ENCODE measurements at places on chromosomes 6 and 20.

GRCh38 chr6:89479897-89480296 lies 46.9 kb downstream of the ANKRD6 start:
- no peak for DNase-seq
- no peaks in the 10 kb centered on the region for H3K27me3 ChIP-seq
- no peak overlapping the region for H3K27ac ChIP-seq
- no peaks in the 10 kb centered on the region for H3K36me3 ChIP-seq
- no peaks in the 10 kb centered on the region for H3K4me1 ChIP-seq
- no peak overlapping the region for H3K4me3 ChIP-seq

GRCh38 chr20:51062065-51062464 lies 39.2 kb upstream of the KCNG1 start:
- H3K27me3 ChIP-seq, result no peaks in the 10 kb centered on the region
- H3K27ac ChIP-seq, result no peak overlapping the region
- H3K36me3 ChIP-seq, result no peaks in the 10 kb centered on the region

GRCh38 chr6:11833626-11834592 lies 55.3 kb upstream of the ADTRP start:
- H3K27me3 ChIP-seq, result no peaks in the 10 kb centered on the region
- H3K36me3 ChIP-seq, result no peaks in the 10 kb centered on the region
- H3K27ac ChIP-seq, result peak overlapping the region; percentile 13

- H3K27me3 ChIP-seq, result no peaks in the 10 kb centered on the region
- H3K27ac ChIP-seq, result no peak overlapping the region
- no peaks in the 10 kb centered on the region for H3K36me3 ChIP-seq
- H3K4me1 ChIP-seq, result no peaks in the 10 kb centered on the region
- H3K4me3 ChIP-seq, result no peak overlapping the region
- no peak for DNase-seq
Measured at GRCh38 chr6:165794179-165794601, 131.1 kb upstream of the PDE10A start.

DNA sequence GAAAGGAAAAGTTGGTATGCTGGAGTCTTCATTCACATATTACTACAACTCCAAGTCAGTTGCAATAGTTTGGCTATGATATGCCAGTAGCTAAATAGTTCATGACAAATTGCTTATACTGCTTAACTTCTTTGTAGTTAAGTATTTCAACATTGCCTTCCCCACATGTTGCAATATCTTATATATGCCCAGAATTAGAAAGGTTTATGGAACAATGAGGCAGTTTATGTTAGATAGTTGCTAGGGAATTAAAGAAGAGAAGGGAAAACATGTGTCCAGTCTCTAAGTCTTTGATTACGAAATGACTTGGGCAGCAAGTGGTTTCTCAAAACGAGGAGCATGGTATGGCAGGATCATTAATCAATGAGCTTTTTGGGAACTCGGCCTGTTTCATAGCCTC lies 145.8 kb downstream of the PLCB4 start:
- H3K27me3 ChIP-seq, result no peaks in the 10 kb centered on the region
- no peak overlapping the region for H3K4me3 ChIP-seq
- H3K4me1 ChIP-seq, result no peaks in the 10 kb centered on the region
- no peak for DNase-seq
- no peaks in the 10 kb centered on the region for H3K36me3 ChIP-seq

DNA sequence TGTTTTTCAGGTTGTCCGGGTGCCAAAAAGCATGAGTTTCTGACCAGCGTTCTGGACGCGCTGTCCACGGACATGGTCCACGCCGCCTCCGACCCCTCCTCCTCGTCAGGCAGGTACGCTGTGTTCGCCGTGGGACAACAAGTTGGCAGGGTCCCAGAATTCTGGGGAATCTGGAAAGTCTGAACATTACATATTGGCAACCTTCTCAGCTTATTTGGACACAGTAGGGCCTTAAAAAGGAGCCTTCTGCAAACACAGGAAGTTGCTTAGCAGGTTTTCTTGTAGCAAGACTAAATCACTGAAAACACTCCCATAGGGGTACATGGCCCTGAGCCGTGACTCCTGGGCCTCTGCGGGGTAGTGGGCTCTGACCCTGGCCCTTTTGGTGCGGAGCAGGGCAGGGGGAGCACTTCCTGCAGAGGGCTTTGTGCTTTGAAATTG lies 209.7 kb downstream of the SMOC2 start:
- H3K4me3 ChIP-seq, result no peak overlapping the region
- no peak for DNase-seq
- no peaks in the 10 kb centered on the region for H3K27me3 ChIP-seq
- H3K27ac ChIP-seq, result no peak overlapping the region

GRCh38 chr6:169171951-169172350 lies 81.7 kb downstream of the THBS2 start:
- no peaks in the 10 kb centered on the region for H3K36me3 ChIP-seq
- no peaks in the 10 kb centered on the region for H3K27me3 ChIP-seq
- H3K4me1 ChIP-seq, result no peaks in the 10 kb centered on the region

- DNase-seq, result no peak
- H3K4me1 ChIP-seq, result no peaks in the 10 kb centered on the region
- H3K4me3 ChIP-seq, result no peak overlapping the region
- no peaks in the 10 kb centered on the region for H3K27me3 ChIP-seq
- no peaks in the 10 kb centered on the region for H3K36me3 ChIP-seq
Measured at GRCh38 chr6:158408552-158409130, 96.4 kb downstream of the TULP4 start.

DNA sequence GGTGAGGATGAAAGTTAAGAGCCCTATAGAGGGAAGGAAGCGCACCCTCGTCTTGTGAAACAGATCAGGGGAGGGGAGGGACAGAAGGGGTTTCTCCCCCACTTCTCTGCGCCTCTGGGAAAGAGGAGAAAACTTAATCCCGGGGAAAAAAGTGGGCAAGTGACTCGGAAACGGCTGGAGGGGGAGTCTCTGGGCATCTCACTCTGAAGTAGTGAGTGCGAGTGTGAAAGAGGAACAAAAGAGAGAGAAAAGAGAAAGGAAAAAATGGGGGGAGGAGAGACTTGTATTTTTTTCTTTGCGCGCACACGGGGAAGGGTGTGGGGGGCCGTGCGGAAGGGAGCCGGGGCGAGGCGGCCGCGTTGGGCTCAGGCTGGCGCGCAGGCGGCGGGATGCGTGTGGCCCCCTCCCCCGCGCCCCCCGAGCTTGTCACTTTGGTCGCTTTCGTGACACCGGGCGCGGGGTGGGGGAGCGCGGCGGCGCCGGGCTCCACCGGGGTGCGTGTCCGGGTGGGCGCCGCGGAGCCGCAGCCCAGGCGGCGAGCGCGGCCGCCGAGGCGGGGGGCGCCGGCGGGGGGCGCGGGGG lies 454 bp downstream of the L3MBTL3 start:
- no peaks in the 10 kb centered on the region for H3K27me3 ChIP-seq
- H3K36me3 ChIP-seq, result no peaks in the 10 kb centered on the region
- peak overlapping the region; percentile 71 for H3K4me3 ChIP-seq
- peak overlapping the region; percentile 60 for H3K27ac ChIP-seq
- H3K4me1 ChIP-seq, result no peaks in the 10 kb centered on the region
- peak; percentile 63 for DNase-seq
